ENCODE measurements at places on chromosomes 5 and 9.
A peak's percentile ranks its signal among the peaks of the same experiment; 100 is the strongest.

DNA sequence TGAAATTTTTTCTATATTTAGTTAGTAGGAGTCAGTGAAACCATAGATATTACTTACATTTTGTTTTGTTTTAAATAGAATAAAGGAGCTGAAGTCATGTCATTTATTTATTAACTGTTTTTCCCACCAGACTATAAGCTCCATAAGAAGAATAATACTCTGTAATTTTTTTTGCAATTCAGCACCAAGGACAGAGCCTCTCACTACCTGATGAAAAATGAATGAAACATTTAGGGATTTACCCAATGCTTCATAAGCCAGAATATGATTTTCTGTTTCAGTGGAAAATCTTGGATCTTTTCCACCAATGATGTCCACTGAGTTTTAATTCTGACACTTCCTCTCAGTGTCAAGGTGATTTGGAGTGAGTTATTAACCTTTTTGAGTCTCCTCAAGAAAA, 624.9 kb upstream of the GRAMD2B start:
- no peak for DNase-seq

DNA sequence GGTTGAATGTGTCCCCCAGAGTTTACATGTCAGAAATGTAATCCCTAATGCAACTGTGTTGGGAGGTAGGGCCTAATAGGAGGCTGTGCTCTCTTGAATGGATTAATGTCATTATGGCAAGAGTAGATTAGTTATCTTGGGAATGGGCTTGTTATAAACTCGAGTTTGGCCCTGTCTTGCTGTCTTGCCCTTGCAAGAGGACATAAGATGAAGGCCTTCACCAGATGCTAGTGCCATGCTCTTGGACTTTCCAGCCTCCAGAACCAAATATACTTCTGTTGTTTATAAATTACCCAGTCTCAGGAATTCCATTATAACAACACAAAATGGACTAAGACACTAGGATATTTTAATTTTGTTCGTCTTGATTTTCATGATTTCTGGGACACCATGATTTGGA, 5.4 kb downstream of the PIK3R1 start:
- DNase-seq, result no peak

GRCh38 chr9:135287627-135288026, 192.0 kb upstream of the PPP1R26 start:
- no peak for DNase-seq

- DNase-seq, result no peak
These were observed 70.9 kb upstream of the PPP1R26 start for GRCh38 chr9:135408476-135409254.

- DNase-seq, result peak; percentile 85
These were observed 14.0 kb upstream of the JAK2 start for GRCh38 chr9:4970970-4971641.

- peak; percentile 13 for DNase-seq
These were observed 10.3 kb downstream of the CNOT8 start for GRCh38 chr5:154868702-154869101.

DNA sequence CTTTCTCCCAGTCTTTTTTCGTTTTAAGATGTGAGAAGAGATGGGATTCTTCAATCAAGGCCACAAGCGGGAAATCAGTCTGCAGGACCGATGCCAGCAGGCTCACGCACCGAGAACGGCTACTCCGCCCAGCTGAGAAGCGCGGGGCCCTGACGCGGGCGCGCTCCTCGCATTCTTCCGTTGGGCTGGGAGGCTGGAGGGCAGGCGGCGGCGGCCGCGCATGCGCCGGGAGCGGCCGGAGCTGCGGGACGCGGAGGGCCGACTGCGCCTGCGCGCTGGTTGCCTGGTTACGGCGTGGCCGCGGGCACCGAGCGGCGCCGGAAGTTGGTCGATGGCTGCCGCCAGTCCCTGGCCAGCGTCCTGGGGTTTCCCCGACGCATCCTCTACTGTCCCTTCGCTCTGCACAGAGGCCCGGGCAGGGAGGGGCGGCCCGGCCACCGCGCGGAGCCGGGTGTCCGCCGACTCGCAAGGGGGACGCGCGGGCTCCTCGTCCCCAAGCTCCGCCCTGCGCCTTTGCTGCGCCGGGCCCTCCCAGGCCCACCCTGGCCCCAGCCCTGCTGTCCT, 831 bp upstream of the SEC16A start:
- DNase-seq, result peak; percentile 98

Measured in activated CD4-positive, alpha-beta T cell treated with anti-CD3 and anti-CD28 coated beads for 36 hours (primary cell).